Foreskin keratinocyte (primary cell): ENCODE measurements at places on chromosomes 4 and X.

DNA sequence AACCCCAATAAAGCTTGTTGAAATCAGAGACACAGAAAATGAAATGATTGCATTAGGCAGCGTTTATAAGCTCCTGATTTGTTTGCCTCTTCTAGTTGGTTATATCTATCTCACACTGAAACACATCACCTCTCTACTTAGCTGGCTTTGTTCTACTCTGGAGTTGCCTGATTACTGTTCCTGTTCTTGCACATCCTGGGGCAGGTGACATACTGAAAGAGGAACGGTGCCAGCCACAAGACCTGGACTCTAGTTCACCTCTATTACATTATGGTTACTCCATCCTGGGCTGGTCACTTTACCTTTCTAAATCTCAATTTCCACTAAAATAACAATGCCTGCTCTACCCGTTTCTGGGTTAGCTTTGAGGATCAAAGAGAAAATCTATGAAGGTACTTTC, 47.9 kb downstream of the TRIM2 start:
- DNase-seq, result no peak

GRCh38 chr4:20462426-20463175, 210.9 kb downstream of the SLIT2 start:
- DNase-seq, result peak; percentile 62

DNA sequence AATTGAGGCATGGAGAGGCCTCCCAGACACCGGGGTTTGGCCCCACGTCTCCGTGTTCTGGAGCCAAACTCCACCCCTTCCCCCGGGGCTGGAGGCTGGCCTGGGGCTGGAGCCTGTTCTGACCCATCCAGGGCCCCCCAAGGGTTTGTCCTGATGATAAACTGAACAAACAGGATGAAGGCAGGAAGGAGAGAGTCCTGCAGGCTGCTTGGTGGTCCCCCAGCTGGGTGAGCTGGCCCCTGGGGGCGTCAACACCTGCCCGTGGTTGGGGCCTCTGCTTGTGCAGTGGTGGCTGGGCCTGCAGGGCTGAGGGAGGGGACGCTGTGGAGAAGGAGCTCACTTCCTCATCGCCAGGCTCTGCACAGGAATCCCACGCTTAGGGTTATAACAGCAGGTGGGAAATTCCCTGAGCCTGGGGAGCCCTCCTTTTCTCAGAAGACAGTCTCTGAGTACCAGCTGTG, 2.3 kb downstream of the SH3TC1 start:
- DNase-seq, result no peak

DNA sequence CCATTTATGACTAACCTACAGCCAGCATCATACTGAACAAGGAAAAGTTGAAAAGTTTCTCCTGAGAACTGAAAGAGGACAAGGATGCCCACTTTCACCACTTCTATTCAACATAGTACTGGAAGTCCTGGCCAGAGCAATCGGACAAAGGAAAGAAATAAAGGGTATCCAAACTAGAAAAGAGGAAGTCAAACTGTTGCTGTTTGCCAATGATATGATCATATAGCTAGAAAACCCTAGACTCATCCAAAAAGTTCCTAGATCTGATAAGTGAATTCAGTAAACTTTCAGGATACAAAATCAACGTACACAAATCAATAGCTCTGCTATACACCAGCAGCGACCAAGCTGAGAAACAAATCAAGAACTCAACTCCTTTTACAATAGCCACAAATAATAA, 64.5 kb downstream of the CENPC start:
- no peak for DNase-seq

- DNase-seq, result peak; percentile 85
Measured at GRCh38 chr4:187908079-187908561, 87.5 kb upstream of the ZFP42 start.

DNA sequence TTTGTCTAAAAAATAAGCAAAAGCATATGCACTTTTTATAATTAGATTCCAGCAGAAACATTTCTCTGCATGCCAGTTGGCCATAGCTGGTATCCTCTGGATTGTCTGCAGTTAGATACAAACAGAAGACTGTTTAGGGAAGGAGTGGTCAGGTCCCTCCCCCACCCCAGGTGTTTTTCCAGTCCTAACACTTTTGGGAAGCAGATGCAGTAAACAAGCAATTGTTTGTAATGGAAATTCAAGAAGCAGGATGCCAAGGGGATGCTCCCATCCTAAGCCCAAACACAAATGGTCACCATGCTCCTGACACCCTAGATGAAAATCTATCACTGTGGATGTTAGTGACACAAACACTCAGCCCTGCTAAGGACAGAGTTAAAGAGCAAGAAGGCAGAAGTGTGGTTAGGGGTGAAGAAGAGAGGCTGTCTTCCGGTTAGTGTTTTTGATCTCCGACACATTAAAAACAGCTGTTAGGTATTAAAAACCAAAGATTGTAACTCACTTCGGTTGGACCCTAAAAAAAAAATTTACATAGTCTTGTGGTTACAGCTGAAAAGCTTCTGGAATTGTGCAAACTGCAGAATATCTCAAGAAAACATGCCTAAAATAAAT, 7.9 kb downstream of the LEF1 start:
- no peak for DNase-seq

DNA sequence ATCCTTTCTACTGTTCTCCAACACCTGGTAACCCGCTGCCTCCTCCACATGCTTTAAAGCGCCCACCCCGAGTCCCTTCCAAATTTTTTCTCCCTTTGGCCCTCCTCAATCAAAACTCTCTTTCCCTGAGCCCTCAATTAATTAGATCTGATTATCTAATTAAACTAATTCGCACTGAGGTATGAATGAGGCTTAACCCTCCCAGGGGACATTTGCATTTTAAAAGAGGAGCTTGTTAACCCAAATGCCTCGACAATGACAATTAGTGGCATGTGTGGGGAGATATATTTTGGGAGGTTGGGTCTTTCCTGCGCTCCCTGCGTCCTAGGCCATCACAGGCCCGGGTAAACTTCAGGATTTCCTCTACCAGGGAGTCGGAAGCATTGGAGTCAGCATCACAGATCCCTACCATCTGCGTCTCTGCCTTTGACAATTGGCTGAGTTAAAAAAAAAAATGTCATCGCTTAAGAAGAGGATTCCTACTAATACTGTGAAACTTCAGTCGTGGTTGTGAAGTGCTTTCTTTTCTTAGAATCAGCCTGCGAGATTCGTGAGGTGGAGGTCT, 50.6 kb downstream of the TENM3 start:
- DNase-seq, result no peak

DNA sequence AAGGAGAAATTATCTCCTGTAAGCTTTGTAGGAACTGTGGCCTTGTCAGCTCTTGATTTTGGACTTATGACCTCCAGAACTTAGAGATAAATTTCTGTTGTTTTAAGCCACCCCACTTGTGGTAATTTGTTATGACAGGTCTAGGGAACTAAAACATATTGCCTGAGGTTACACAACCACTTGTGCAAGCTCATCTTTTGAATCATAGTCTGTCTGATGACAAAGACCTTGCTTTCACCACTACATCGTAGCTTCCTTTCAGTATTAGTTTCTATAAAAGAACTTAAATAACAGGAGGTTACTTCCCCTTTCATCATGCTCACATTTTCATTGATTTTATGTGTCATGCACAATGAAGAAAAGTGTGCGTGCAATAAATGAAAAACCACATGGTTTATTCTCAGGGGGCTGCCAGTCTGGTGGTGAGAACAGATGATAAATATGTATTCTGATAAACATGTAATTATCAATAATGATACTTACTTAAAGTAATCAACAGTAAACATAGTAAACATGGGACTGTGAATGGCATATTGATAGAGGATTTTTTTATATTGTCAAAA, 690.0 kb upstream of the HS3ST1 start:
- DNase-seq, result peak; percentile 75

DNA sequence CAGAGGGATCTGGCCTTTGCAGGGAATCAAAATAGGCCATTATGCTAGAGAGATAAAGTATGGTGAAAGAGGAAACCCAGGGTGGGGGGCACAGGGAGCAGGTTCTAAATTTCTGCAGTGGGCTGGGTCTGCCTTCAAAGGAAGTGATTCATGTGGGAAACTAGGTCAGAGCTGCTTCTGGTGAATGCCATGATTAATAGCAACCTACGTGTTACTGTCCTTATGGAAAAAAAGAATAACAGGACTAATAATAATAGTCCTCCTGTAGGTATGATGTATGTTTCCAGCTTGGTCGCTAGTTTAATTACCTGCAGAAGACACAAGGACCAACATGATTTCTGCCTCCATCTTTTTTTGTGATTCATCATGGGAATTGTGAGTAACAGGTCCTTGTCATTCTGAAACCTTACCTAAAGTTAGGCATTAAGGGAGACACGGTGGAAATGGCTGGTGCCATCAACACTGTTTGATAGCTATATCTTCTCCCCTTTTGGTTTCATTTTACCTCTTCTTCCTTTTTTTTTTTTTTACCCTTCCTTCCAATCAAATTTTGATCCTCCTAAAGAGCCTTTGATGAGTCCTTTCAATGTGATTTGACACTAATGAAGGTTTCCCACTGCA, 180.4 kb downstream of the CPEB2 start:
- peak; percentile 74 for DNase-seq

DNA sequence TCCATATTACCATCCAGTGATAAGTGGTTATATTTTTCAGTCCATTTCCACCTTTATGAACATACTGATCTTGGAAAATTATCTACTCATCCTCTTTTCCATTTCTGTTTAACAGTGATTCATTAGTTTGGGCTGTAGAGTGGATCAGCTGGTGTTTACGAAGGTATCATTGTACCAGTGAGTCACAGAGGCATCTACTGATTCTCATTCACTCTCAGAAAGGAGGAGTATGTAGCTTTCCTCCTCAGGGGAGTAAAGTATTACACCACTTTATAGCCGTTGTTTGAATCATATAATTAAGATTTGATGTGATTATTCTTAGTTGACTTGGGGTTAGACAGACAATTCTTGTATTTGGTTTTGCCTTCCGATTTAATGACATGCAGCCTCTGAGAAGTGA, 74.7 kb downstream of the GALNT7 start:
- DNase-seq, result peak; percentile 89

GRCh38 chr4:153611679-153612078, 72.4 kb upstream of the TLR2 start:
- peak; percentile 7 for DNase-seq

GRCh38 chr4:24778464-24779225, 16.7 kb upstream of the SOD3 start:
- DNase-seq, result no peak

- no peak for DNase-seq
Measured at GRCh38 chr4:40238700-40239548, 42.1 kb downstream of the RHOH start.

DNA sequence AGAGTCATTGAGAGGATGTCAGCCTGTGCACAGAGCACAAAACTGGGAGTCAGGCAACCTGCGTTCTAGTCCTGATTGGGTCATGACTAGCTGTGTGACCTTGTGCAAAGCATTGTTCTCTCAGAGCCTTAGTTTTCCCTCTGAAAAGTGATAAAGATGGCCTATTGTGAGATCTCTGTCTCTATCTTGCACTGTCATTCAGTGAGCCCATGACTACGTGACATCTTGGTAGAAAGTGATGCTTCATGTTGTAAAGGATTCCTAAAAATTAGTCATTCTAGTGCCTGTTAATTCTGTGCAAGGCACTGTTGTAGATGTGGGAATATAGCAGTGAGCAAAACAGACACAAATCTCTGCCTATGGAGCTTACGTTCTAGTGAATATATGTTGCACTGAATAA, 2.5 kb downstream of the PGRMC1 start:
- DNase-seq, result no peak

DNA sequence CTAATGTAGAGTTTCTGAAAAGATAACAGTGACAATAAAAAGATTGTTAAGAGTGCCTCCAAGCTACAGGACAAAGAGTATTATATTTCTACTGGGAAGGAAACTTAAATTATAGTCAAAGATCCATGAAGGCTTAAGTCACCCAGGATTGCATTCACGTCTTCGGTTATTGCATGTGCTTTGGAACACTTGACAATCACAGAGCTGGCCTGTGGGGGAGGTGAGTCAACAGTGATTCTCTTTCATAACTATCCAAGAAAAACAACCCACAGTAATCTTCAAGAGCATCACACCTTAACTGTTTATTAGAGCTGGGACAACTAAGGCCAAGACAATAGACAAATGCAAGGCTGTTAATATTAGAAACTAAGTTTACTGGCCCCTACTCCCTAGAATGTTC, 40.3 kb downstream of the PDGFC start:
- DNase-seq, result peak; percentile 85

DNA sequence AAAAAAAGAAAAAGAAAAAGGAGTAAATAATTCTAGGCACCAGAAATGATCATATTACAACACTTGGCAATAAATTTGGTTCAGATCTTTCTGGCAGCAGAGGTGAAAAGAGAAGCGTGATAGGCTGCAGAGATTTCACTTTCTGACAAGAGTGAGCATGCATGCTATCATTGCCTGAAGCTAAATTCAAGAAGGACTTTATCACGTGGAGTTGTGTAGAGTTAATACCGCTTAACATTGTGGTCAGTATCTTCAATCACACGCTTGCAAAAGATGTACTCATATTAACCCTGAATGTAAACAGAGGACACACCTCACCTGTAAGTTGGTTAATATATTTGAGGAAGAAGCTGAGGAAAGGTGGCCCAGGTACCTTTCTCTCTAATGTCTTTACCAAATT, 31.4 kb upstream of the RBPJ start:
- peak; percentile 92 for DNase-seq

- no peak for DNase-seq
Measured at GRCh38 chr4:177242651-177243286, 66.9 kb upstream of the NEIL3 start.

DNA sequence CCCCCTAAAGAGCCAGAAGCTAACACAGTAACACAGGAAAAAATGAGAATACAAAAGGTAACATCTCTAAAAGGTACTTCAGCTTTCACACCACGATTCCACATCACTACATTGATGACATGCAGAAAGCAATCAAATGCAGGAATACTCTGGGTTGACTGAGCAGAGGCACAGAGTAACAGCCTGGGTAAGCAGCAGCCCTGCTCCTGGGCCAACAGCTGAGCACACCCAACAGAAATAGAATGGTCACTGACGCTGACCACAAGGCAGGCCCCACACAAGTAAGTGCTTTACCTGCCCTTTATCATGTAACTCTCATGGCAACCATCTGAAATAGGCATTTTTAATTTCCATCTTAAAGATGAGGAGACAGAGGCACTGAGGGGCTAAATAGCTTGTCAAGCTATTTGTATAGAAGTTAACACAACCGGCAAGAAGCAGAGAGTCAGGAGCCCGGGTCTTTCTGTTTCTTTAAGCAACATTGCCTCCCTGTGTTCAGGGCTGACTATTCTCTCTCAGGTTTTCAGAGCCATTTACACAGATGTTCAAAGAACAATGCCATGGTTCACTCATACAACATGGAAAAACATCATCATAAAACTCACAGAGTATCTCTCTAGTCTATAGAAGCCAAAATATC, 168.9 kb downstream of the ZNF674 start:
- peak; percentile 24 for DNase-seq

- DNase-seq, result peak; percentile 7
Measured at GRCh38 chr4:136526517-136526916, 1005.8 kb downstream of the PCDH18 start.

GRCh38 chrX:72395237-72395636, 89.5 kb upstream of the CITED1 start:
- DNase-seq, result no peak

DNA sequence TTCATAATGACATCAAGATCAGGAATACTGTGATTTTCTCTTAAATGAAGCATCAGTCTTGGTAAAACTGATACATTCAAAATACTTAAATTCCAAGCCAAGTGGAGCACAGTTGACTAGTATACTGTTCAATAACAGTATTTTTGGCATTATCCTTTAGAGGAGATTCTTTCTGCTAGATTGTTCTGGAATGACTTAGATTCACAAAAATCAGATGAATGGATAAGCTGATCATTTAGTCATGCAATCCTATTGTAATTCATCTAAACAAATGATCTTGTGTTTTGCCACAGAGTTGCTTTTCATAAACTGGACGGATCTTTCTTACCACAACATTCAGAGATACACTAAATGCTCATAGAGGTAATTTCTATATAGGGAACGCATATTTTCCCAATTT, 232.0 kb downstream of the CXXC4 start:
- DNase-seq, result no peak
